DND-41 (cell line): ENCODE measurements at places on chromosomes 11 and 22.

DNA sequence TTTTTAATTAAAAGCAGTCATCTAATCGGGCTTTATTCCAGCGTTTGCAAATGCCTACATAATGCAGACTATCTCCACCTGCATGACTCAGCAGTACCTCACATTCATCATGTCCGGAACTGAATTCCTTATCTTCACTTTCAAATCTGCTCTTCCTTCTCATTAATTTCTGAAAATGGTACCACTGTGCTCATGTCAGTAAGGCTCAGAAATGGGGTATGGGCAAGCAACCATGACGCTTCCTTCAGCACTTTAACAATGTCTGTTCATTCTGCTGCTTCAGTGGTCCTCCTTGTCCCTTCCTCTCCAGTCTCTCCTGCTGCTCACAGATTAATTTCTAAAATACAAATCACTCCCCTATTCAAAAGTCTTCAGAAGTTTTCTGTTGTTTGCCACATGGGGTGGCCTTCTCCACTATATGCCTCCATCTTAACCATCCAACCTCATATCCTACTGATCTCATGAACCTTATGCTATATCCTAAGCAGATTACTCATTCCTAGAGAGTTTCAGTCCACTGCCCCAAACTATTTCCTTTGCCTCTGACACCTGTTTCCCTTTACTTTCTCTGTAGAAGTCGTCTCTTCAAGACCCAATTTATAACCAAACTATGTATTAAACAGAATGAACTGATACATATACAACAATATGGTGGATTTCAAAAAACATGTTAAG is 7.0 kb downstream of the GTF2H1 start:
- no peak overlapping the region for H3K27ac ChIP-seq
- no peak overlapping the region for H3K4me3 ChIP-seq
- no peak for DNase-seq
- no peaks in the 10 kb centered on the region for H3K27me3 ChIP-seq
- H3K4me1 ChIP-seq, result peaks cover 16% of the 10 kb centered on the region
- peaks cover 68% of the 10 kb centered on the region for H3K36me3 ChIP-seq

DNA sequence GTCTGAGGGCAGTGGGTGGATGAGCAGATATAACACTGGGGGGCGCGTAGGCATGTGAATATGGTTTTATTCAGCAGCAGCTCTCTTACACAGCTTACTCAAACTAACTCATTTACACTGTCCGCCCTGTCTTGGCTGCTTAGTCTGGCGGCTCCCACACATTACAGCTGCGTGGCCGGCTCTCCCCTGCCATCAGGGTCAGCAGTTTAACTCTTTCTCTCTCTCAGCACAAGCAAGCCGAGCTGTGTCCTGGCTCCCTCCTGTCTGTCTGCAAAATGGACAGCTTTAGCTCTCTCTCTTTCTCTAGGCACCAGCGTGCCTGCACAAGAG is 1310.1 kb upstream of the RAG2 start:
- no peak overlapping the region for H3K4me3 ChIP-seq
- H3K27ac ChIP-seq, result no peak overlapping the region

DNA sequence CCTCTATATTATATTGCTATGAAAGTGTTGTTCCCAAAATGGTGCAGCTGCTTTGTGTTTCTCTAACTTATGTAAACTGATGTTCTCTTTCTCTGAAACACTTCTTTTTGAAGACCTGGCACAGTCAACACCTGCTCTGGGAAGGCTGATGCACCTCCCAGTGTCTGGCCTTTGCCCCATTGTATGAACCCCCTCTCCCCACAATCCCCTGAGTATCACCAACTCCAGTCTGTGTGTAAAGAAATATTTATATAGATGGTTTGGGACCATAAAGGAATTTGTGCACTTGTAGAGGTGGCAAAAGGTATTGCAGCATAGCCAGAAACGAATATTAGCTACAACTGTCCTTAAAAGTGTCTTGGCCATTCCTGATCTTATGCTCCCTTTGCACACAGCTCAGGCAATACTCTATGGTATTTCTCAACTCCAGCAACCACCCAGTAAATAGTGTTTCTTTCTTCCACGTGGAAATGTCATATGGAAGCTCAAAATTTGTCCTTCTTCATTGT is 365.2 kb upstream of the DDI1 start:
- no peaks in the 10 kb centered on the region for H3K36me3 ChIP-seq
- DNase-seq, result no peak
- H3K4me1 ChIP-seq, result no peaks in the 10 kb centered on the region
- H3K27ac ChIP-seq, result no peak overlapping the region

- H3K4me3 ChIP-seq, result no peak overlapping the region
- no peak overlapping the region for H3K27ac ChIP-seq
These were observed 322.8 kb downstream of the LARGE1 start for GRCh38 chr22:33597274-33597985.

- no peak overlapping the region for H3K4me3 ChIP-seq
- no peaks in the 10 kb centered on the region for H3K27me3 ChIP-seq
- DNase-seq, result no peak
- peaks cover 32% of the 10 kb centered on the region for H3K4me1 ChIP-seq
- no peak overlapping the region for H3K27ac ChIP-seq
These were observed 6.1 kb downstream of the DCUN1D5 start for GRCh38 chr11:103085758-103086365.

- H3K27ac ChIP-seq, result peak overlapping the region; percentile 86
- DNase-seq, result no peak
- H3K4me1 ChIP-seq, result peaks cover 35% of the 10 kb centered on the region
- H3K27me3 ChIP-seq, result no peaks in the 10 kb centered on the region
- H3K36me3 ChIP-seq, result peaks cover 33% of the 10 kb centered on the region
These were observed 1.1 kb downstream of the HMGXB4 start for GRCh38 chr22:35258191-35258988.

DNA sequence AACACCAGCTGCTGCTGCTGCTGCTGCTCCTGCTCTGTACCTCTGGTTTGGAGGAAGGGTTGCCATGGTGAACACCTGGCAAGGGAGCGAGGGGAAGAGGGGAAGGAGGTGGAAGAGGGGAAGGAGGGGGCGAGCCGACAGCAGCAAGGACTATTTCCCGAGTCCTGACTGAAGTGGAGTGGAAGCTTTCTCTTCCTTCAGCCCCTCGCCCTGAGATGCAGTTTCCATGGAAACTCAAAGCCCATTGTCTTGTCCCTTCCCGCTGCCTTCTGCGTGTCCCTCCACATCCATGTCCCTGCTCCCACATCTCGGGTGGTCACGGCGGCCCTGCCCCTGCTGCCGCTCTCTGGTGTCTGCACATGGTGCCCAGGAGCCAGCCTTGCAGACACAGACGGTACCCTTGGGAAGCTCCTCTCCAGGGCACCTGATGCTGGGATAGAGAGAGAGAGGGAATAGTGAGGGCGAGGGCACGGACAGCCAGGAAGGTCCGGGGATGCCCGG is 28.6 kb downstream of the FAM83F start:
- H3K27ac ChIP-seq, result no peak overlapping the region
- no peak overlapping the region for H3K4me3 ChIP-seq
- no peak for DNase-seq
- no peaks in the 10 kb centered on the region for H3K36me3 ChIP-seq
- H3K27me3 ChIP-seq, result no peaks in the 10 kb centered on the region

GRCh38 chr11:81874635-81875034 is 859.0 kb downstream of the FAM181B start:
- DNase-seq, result peak; percentile 51
- peaks cover 15% of the 10 kb centered on the region for H3K4me1 ChIP-seq
- H3K27ac ChIP-seq, result no peak overlapping the region
- peaks cover 34% of the 10 kb centered on the region for H3K27me3 ChIP-seq

DNA sequence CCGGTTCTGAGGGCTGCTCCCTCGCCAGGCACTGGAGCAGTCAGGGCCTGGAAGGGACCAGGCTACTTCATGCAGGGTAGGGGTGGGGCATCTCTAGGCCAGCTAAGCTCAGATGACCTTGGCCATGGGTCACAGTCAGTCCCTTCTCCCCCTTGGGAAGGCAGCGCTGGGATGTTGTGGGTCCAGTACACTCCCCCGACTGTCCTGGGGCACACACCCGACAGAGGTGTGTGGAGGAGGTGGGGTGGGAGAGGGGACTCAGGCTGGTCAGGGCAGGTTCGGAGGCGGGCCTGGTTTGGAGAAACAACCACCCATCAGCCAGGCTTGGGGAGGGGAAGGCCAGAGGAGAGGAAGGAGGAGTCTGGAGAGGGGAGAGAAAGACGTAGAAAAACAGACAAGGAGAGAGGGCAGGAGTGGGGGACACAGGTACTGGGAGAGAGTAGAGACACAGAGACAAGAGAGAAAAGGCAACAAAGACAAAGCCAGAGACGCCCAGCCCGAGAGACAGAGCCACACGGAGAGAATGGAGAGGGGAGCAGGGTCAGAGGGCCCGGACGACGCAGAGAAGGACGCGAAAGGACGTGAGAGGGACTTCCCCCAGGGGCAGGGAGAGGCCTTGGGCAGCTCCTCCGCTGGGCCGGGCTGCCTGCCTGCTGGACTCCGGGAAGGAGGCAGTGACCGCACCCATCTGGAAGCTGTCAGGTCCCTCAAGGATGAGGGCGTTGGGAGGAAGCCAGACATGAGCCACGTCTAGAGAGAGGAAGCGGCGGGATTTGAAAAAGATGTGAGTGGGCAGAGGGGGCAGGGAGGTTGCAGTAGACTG is 30.6 kb upstream of the TSKU start:
- H3K27me3 ChIP-seq, result peaks cover 15% of the 10 kb centered on the region
- no peak overlapping the region for H3K27ac ChIP-seq
- no peaks in the 10 kb centered on the region for H3K36me3 ChIP-seq
- no peak overlapping the region for H3K4me3 ChIP-seq
- no peaks in the 10 kb centered on the region for H3K4me1 ChIP-seq
- no peak for DNase-seq

DNA sequence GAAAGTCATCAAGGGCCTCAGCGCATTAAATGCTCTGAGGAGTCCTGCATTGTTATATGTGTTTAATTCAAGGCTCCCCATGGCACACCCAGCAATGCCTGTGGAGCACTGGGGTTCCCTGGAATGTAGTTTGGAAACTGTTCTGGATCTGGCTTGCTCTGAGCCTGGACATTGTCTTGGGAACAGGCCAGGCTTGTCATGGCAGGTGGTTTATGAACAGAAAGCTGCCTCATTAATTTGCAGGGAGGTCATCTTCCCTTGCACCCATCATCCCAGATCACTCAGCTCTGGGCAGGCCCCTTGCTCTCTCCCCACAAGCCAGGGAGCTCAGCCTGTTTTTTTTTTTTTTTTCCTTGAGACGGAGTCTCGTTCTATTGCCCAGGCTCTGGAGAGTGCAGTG is 32.9 kb downstream of the RPS6KA4 start:
- no peak overlapping the region for H3K27ac ChIP-seq
- no peaks in the 10 kb centered on the region for H3K36me3 ChIP-seq
- H3K4me1 ChIP-seq, result no peaks in the 10 kb centered on the region
- DNase-seq, result no peak

DNA sequence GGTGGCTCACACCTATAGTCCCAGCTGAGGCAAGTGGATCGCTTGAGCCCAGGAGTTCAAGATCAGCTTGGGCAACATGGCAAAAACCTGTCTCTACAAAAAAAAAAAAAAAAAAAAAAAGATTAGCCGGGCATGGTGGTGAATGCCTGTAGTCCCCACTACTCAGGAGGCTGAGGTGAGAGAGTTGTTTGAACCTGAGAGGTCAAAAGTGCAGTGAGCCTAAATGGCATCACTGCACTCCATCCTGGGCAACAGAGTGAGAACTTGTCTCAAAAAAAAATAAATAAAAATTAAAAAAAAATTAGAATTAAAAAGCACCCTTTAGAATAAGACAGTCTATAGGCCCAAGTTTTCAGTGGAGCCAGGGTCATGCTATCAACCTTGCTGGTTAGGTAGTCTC is 95.5 kb downstream of the PDHX start:
- no peaks in the 10 kb centered on the region for H3K27me3 ChIP-seq
- H3K4me3 ChIP-seq, result no peak overlapping the region
- no peak for DNase-seq
- H3K4me1 ChIP-seq, result no peaks in the 10 kb centered on the region
- H3K36me3 ChIP-seq, result no peaks in the 10 kb centered on the region

GRCh38 chr11:61701242-61701886 is 21.2 kb downstream of the DAGLA start:
- H3K4me3 ChIP-seq, result no peak overlapping the region
- H3K27me3 ChIP-seq, result no peaks in the 10 kb centered on the region
- H3K36me3 ChIP-seq, result no peaks in the 10 kb centered on the region

DNA sequence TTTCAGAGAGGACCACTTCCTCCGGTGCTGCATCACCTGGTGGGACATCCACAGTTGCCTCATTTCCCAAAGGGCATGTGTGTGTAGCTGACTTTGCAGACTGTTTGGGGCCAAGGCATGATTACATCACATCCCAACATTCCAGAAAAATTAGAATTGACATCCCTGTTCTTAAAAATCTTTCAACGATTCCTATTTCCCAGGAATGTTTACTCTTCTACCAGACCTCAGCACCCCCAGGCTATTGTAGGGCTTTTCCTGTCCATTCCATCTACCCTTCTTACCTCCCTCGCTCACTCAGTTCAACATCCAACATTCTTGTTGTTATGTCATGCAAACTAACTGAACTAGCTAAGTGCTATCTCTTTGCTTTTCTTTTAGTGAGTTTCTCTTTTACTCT is 37.3 kb downstream of the PIWIL4 start:
- no peaks in the 10 kb centered on the region for H3K4me1 ChIP-seq
- no peak overlapping the region for H3K4me3 ChIP-seq
- H3K27ac ChIP-seq, result no peak overlapping the region
- no peaks in the 10 kb centered on the region for H3K36me3 ChIP-seq
- DNase-seq, result no peak

DNA sequence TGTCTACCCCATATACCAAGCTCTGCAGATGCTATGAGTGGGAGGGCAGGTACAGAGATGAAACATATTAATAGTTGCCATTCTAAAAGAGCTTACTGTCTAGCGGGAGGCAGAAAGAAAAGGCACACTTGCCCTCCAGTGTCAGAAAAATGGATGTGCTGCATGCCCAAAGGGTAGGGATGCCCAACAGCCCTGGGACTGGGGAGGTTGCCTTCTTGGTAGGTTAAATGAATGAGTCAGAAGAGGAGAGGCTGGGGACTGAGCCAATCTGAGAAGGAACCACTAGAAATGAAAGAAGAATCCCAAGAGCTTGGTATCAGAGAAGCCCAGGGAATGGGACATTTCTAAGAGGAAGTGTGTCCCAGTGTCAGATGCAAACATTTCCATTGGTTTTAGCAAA is 1.2 kb downstream of the BIRC3 start:
- DNase-seq, result no peak
- no peak overlapping the region for H3K4me3 ChIP-seq
- no peak overlapping the region for H3K27ac ChIP-seq
- H3K27me3 ChIP-seq, result no peaks in the 10 kb centered on the region
